ENCODE measurements at places on chromosomes 5 and 9.

GRCh38 chr9:115845648-115846312 lies 307.8 kb upstream of the PAPPA start:
- no peak for DNase-seq

DNA sequence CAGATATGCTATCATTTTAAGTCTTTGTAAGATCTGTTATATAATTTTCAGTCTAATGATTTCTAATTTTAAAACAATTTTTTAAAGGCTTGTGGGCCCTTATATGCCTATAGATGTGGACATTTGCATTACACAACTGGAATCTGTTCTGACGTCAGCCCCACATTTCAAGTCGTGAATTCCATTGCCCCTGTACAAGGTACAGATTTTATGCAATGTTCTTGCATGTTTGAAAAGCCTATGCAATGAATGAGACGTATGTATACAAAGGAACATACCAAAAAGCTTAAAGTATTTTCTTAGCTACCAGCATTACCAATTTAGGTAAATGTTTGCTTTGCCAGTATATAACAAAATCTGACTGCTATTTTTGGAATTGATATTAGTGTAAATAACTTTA lies 77.2 kb downstream of the ITGA1 start:
- DNase-seq = no peak

GRCh38 chr5:102295534-102296177 lies 428 bp downstream of the SLCO4C1 start:
- DNase-seq = no peak

DNA sequence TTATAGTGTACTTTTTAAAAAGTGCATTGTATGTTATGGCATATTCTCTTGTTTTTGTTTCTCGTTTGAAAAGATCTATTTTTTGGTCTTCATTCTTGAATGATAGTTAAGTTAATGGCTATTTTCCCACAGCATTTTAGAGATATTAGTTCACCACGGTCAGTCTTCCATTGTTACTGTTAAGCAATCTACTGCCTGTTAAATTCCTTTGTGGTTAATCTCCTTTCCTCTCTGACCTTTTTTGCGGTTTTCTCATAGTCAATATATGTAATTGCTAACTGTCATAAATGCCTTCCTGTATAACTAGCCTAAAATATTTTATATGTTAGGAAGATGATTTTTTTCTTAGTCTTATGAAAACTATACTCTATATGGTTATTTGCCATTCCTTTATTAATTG lies 250.8 kb upstream of the FBXL7 start:
- DNase-seq = no peak

GRCh38 chr9:18890372-18890771 lies 142.6 kb downstream of the SAXO1 start:
- no peak for DNase-seq

DNA sequence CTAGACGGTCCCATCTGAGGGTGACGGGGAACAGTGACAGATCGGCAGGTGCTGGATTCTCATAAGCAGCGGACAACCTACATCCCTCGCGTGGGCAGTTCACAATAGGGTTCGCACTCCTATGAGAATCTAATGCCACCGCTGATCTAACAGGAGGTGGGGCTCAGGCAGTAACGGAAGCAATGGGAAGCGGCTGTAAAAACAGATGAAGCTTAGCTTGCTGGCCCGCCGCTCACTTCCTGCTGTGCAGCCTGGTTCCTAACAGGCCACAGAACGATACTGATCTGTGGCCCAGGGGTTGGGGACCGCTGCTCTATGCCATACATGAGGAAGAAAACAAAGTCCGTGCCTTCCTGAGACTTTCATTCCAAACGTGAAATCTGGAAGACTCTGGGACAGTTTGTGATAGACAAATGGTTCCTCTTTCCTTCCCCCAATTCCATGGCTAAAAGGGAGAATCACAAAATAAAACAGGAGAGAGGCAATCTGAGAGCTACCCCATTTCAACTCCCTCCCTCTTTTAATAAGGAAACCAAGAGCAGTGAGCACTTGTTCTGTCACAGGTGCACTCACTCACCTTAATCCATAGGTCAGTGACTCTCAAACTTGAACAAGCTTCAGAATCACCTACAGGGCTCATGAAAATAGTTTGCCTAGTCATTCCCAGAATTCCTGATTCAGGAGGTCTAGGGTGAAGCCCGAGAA lies 12.1 kb downstream of the PDCL start:
- DNase-seq = peak; percentile 6

DNA sequence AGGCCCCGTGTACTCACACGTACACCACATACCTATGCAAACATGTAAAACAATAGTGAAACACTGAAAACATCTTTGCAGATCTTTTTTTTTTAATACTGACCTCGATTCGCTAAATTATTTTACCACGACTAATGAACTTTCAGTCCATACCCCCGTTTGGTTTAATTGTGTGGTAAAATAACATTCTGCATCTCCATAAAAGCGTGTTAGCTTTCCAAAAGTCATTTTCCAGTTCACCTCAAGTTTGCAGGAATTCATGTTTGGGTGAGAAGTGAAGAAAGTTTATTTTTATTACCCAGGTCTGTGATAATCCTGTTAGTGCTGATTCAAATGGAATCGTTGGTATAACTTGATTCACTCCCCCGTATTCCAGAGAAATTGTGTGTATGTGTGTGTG lies 652 bp downstream of the ARSK start:
- DNase-seq = no peak

DNA sequence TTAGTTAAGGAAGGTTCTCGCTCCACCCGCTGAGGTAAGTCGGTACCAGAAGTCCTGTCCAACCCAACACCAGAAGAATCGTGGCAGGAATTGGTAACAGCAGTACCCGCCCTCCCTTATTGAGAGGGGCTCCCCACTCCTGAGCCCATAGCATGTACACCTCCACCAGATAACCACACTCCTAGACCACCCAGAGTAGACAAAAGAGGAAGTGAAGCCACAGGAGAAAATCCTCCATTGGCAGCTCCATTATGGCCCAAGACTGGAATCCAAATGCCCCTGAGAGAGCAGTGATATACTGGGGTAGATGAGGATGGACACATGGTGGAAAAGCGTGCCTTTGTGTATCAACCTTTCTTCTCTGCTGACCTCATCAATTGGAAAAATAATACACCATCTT lies 106.1 kb upstream of the EPB41L4A start:
- no peak for DNase-seq

- DNase-seq = no peak
These were observed 16.2 kb downstream of the UHRF2 start for GRCh38 chr9:6428940-6429889.

GRCh38 chr5:178993955-178994579 lies 1.1 kb downstream of the GRM6 start:
- no peak for DNase-seq

GRCh38 chr5:78827725-78828124 lies 157.4 kb downstream of the ARSB start:
- DNase-seq = no peak

GRCh38 chr5:143691945-143692290 lies 120.0 kb upstream of the HMHB1 start:
- no peak for DNase-seq

GRCh38 chr9:109289931-109290330 lies 30.9 kb downstream of the EPB41L4B start:
- no peak for DNase-seq

GRCh38 chr5:122019919-122020590 lies 58.0 kb downstream of the LOX start:
- DNase-seq = no peak

DNA sequence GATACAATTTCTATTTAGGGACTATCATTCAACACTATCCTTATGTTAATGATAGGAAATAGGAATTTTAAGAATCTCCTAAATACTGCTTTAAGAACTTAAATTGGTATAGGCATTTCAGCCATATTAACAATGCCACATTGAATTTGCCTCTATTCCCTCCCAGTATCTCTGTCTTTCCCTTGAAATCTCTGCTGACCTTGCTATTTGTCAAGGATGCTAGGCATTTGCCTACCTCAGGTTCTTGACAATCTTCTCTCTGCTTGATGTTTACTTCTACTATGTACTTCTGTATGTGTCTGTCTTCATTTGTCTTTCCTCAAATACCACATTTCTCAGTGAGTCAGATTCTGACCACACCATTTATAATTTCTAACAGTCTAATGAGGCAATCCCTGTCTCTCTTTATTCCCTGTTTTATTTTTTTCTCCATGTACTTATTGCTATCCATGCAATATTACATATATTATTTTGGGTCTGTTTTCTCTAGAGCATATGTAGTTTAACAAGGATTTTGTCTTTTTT lies 1461.4 kb upstream of the CDH9 start:
- DNase-seq = no peak

- DNase-seq = no peak
These were observed 15.9 kb downstream of the LOX start for GRCh38 chr5:122062205-122062604.

DNA sequence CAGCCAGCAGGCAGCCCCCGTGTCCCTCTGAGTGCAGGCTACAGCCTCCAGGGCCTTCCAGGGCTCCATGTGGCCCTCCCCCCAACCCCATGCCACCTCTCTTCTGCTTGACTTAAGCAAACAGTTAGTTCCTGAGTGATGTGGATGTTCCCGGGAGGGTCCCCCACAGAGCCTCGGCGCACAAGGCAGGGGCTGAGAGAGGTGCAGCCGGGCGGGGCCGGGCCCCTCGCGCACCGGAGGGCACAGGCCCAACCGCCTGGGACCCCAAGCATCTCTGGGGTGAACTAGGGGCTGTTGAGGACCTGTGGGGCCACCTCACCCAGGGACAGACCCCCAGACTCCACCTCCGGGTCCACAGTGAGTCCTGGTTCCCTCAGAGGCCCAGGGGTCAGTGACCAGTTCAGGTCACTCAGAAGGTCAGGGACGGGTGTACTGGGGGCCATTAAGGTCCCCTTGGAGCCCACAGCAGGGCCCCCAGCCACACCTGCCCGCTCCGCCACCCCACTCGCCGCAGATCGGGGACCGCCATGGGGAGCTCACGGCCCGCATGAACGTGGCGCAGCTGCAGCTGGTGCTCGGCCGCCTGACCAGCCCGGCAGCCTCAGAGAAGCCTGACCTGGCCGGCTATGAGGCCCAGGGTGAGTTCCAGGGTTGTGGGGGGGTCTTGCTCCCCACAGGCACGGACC lies 13.2 kb downstream of the GPSM1 start:
- no peak for DNase-seq

- DNase-seq = peak; percentile 8
These were observed 734 bp downstream of the SKP1 start for GRCh38 chr5:134175921-134176510.

GRCh38 chr5:149027636-149028035 lies 35.2 kb downstream of the SH3TC2 start:
- no peak for DNase-seq

DNA sequence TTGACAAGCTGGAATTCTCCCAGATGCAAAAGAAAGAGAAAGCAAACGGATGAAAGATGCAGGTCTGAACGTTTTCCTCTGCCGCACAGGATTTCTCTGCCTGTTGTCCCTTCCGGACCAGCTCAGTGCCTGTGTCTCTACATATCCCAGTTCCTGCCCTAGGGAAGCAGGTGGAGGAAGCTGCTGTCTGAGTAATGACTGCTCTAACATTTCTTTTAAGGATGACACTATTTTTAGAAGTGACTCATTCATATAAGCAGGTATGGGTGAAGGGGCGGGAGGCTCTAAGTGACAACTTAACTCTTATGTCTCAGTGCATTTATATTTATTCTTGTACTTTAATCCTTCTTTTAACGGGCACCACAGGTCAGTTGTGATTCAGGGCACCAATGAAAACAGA lies 128.8 kb downstream of the SLC24A2 start:
- no peak for DNase-seq

GRCh38 chr5:4875942-4876341 lies 264.2 kb upstream of the ADAMTS16 start:
- DNase-seq = no peak

DNA sequence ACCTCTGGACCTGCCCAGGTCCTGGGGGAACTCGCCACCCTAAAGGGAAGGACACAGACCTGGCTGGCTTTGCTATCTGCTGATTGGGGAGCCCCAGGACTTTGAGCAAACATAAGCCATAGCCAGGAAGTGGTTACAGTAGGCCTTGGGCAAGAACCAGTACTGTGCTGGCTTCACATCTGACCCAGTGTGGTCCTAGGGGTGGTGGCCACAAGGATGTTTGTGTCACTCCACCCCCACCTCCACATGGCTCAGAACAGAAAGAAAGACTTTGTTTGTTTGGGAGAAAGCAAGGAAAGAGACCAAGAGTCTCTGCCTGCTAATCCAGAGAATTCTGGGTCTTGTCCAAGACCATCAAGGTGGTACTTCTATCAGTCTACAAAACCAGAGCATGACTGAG lies 334.2 kb downstream of the SPOCK1 start:
- no peak for DNase-seq

DNA sequence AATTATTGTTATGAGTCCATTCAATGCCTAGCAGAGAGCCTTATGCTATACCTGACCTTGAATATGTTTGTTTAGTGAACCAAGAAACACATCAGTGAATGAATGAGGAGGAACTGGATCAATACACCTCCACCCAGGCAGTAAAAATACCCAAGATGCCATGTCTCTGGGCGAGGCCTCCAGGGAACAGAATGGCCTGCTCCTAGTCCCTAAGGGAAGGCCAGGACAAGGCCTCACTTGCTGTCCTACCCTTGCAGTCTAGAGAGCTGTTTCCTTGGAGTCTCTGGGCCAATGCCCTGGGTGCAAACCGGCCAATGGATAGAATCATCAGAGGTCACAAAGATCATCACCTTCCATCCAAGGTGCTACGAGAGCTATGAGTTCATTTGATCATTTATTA lies 26.1 kb downstream of the TNIP1 start:
- no peak for DNase-seq

DNA sequence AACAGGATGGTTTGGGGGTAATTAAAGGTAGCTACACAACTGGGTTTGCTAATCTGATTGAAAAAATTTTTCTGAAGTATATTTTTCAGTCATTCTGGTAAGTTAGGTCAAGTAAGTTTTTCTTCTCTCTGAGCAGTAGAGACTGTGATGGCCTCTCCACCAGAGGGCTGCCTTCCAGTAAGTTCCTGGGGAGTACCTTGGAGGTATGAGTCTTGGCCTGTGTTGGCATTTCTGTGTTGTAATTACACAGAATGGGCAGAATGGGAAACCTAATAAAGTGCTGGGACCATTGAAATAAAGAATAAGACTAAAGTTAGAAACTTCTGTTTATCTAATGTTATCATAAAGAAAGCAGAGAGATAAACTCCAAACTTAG lies 430.8 kb downstream of the ARHGEF28 start:
- no peak for DNase-seq

DNA sequence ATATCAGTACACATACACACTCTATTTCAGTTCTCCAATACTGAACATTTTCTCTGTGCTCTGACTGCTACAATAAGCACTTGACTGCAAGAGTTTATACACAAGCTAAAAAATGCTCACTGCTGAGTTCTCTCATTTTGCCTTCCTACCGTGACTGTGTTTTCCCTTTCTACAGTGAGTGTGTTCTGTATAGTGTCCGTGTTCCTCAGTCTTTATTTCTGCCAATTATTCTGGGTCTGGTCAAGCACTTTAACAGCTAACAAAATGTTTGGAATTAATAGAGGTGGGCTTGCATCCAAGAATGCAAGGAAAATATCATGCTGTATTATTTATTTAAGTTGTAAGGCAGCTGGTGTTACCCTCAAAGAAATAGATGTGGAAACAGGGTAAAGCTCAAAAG lies 217.0 kb upstream of the NREP start:
- DNase-seq = no peak

GRCh38 chr5:2797981-2798380 lies 46.5 kb upstream of the IRX2 start:
- no peak for DNase-seq

GRCh38 chr5:39934830-39935229 lies 510.1 kb upstream of the DAB2 start:
- DNase-seq = no peak
